ENCODE measurements at places on chromosomes 6 and 20.

GRCh38 chr6:5529015-5529414 is 267.7 kb downstream of the FARS2 start:
- DNase-seq = no peak

DNA sequence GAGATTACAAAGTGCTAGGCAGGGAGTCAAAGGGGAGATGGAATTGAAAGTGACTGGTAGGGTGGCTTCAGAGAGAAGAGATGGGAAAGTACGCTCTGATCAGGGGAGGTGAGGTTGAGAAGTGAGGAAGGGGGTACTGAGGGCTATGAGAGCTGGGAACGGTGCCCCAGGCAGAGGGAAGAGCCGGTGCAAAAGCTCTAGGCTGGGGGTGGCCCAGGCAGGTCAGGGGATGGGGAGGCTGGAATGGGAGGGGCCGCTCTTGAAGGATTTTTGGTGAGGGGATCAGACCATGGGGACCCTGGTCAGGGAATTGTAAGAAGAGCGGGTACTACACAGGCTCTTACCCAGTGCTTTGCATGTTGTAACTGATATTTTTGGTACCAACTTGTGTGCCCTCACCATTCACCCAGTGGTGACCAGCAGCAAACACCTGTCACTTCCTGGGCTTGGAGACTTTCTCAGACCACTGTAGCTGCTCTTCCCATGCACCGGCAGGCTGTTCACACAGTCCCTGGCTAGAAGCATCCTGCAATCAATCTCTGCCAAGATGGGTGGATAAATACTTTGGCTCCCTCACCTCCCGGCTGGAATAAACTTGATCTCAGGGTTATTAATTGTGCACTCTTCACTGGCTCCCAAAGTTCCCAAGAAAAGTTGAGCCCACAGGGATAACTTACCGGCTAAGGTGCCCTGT is 24.0 kb downstream of the PCK1 start:
- DNase-seq = no peak

DNA sequence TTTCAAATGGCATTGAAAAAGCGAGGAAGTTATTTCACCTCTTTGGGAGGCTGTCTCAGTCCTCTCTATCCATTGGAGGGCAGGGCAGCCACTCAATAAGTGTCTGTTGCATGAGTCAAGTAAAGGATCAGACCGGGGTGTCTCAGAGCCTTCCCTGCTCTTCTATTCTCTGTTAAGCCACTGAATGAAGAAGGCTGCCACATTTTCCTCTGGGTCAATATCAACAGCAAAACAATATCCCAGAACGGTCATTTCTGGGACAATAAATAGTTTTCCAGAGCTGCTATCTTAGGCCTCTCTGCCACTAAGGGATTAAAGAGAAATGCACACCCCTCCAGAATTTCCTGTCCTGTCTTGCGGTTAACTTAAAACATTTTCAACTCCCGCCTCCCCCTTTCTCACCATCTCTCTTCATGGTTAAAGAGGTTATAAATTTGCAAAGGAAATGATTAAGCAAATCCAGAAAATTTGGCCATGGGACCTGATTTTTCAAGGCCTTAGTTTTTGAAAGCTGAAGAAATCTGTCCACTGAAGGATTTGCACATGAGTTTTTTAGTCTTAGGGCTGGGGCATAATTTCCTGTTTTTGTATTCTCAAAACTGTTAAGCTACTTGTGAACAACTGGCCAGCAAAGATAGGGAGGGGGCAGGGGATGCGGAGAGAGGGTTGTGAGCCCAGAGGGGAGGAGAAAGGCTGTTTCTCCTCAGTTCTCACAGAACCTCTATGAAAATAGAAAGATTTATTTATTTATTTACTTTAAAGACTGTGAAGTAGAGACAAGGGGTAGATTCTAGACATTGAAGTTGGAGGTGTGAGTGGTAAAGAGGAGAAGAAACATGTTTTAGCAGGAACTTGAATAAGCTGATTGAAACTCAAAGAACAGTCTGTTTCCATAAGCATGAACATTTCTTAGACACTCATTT is 135.7 kb downstream of the BCAS1 start:
- no peak for DNase-seq

GRCh38 chr20:48329676-48330664 is 497.8 kb downstream of the PREX1 start:
- DNase-seq = no peak
